ENCODE measurements at places on chromosomes 13 and 19. TPM values are rescaled to one million over a fixed set of nuclear protein-coding genes. Genes with fewer than 3 reads are reported as not detected.
A peak's percentile ranks its signal among the peaks of the same experiment; 100 is the strongest.

VSIG10L gene
- 1.4 TPM for total RNA-seq

- no peak for DNase-seq
Observed at GRCh38 chr13:94209117-94209516, 270.4 kb downstream of the DCT start.

- DNase-seq = no peak
Observed at GRCh38 chr13:113000575-113000974, 31.6 kb downstream of the MCF2L start.

- no peak for DNase-seq
Observed at GRCh38 chr13:54194233-54195024, 1165.8 kb downstream of the OLFM4 start.

FUT6 gene
- total RNA-seq = not detected

NHLRC3 gene
- 13.1 TPM for total RNA-seq

DNA sequence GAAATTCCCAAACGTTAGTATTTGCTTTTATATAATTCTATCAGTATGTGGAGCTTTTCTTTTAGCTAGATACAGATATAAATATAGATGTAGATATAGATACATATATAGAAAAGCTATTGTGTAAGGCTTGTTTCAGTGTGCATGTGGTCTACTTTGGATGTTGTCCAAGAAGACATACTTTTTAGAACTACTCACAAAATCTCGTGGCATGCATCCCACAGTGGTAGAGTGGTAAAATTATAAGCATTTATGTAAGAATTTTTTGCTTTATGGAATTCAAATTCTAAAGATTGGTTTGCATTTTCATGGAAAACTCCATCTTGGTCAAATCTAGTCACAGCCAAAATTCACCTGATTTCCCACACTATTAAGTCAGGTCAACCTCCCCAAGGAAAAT lies 880.4 kb downstream of the EFNB2 start:
- DNase-seq = no peak

DNA sequence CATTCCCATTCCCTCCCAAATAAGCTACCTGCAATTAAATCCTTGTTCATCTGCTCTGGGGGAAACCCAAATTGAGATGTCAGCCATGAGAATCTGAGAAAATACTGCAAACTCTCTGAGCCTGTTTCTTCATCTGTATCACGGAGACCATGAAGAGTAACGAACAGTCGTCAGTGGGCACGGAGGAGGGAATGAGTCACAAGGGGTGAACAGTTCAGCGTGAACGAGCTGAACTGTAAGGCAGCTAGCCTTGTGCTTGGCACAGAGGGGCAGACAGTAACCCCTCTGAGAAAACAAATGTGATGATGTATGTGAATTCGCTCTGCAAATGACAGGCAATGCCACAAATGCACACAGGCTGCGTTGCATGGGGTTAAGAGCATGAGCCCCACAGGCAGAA lies 288.7 kb downstream of the FOXO1 start:
- peak; percentile 38 for DNase-seq

ZNF260 gene
- total RNA-seq = 5.4 TPM

GRCh38 chr19:54010474-54010873 lies 19.0 kb downstream of the CACNG6 start:
- no peak for DNase-seq

RUBCNL gene
- 3.6 TPM for total RNA-seq

ANGPTL8 gene
- total RNA-seq = not detected

SCAMP4 gene
- total RNA-seq = 12.1 TPM

ZNF610 gene
- total RNA-seq = 0.64 TPM

COMP gene
- not detected for total RNA-seq

C1QTNF9B gene
- not detected for total RNA-seq

DNA sequence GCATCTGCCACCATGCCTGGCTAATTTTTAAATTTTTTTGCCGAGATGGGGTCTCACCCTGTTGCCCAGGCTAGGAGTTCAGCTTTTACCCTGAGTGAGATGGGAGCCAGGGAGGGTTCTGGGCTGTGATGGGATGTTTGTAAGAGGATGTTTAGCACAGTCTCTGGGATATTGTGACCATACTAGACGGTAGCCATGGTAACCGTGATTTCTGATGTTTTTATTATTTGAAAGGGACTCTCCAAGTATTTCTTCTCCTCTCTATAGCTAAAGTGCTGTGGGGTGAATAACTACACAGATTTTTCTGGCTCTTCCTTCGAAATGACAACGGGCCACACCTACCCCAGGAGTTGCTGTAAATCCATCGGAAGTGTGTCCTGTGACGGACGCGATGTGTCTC lies 10.4 kb downstream of the TSPAN16 start:
- no peak for DNase-seq

- peak; percentile 63 for DNase-seq
Observed at GRCh38 chr19:8158411-8159074, 9.2 kb upstream of the FBN3 start.

CCDC169 gene
- total RNA-seq = 1.0 TPM

DNA sequence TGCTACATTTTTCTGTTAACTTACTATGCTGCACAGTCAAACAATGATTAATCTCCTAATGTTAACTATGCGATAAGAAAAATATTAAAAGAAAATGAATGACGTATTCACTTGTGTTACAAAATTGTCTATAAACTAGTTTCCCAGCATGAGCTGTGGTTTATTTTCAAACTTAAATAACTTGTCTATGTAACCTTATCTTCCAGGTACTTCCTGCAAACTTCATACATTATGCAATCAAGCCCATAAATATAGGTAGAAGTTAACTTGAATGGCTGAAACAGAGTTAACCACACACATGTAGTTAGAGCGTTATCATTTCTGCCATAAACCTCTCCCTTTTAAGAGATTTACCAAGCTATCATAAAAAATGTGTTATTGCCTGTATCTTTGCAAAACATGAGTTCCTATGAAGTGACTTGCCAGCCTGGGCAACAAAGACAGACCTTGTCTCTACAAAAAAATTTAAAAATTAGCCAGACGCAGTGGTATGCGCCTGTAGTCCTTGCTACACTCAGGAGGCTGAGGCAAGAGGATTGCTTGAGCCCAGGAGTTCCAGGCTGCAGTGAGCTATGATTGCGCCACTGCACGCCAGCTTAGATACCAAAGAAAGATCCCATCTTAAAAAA lies 17.7 kb upstream of the KLF5 start:
- no peak for DNase-seq

- no peak for DNase-seq
Observed at GRCh38 chr13:81610644-81611043, 1269.7 kb upstream of the SPRY2 start.

DNA sequence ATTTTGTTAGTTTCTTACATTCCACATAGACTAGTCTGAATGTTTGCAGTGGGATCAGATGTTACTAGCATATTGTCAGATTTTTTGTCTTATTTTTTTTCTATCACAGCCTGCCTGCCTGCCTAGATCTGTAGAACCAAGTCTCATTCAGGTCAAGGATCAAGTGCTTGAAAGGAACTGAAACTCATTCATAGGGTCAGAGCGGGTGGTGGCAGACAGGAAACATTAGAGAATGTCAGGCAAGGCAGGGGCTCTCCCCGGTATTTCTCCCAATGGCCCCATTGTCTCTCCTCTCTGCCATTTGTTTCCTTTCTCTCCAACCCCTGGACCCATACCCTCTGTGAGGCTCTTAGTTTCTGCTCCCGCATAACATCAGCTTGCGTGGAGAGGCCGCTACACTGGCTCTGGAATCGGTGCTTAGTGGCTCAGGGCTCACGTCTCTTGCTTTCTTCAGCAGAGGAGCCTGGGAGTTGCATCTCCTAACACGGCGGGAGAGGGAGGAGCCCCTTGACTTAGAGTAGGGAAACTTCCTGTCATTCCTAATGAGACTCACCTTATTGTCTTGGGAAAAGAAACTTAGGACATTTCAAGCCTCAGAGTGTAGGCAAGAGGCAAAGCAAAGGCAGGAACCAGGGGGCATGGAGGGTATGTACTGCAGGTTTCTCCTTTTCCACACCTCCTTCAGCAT lies 35.6 kb upstream of the SPATA13 start:
- DNase-seq = no peak

- no peak for DNase-seq
Observed at GRCh38 chr19:7639863-7640348, 3.0 kb downstream of the STXBP2 start.

DNA sequence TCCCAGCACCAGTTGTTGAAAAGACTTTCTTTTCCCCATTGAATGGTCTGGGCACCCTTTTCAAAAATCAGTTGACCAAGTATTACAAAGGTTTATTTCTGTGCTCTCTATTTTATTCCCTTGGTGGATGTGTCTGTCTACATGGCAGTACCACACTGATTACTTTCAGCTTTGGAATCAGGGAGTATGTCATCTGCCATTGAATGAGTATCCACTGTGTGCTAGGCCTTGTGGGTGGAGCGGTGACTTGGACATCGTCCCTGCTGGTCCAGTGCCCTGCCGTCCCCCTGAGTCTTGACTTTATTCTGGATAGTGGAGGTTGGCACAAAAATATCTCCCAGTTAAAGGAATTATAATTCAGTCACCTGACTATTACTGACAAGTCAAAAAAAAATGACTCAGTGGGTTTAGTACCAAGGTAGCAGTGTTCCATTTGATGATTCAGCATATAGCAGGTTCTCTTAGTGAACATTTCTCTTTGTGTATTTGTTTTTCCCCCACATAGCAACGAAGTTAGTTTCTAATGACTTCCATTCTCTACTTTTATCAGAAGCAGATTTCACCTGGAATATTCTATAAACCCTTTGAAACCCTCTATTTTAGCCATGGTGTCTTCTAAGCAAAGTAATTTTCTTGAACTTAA lies 3.9 kb downstream of the UPF3A start:
- no peak for DNase-seq

ELSPBP1 gene
- total RNA-seq = not detected

STOML3 gene
- not detected for total RNA-seq

GRCh38 chr19:46753420-46754155 lies 7.3 kb upstream of the STRN4 start:
- peak; percentile 88 for DNase-seq

DNA sequence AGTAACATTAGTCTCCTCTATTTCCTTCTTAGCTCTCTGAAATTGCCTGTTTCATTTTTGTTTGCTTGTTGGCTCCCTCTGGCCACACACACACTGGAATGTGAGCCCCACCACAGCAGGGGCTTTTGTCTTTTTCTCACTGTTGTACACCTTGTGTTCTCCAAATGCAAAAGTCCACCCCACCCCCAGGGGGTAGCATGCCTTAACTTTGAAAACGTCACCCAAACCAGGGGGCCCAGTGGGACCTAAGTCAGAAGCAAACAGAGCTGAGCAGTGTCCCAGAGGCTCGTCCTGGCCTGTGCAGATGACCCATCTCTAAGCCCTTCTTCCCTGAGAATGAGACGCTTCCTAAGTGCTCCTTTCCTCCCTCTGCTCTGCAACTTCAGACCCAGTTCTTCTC lies 614.1 kb downstream of the UQCRFS1 start:
- no peak for DNase-seq

DNA sequence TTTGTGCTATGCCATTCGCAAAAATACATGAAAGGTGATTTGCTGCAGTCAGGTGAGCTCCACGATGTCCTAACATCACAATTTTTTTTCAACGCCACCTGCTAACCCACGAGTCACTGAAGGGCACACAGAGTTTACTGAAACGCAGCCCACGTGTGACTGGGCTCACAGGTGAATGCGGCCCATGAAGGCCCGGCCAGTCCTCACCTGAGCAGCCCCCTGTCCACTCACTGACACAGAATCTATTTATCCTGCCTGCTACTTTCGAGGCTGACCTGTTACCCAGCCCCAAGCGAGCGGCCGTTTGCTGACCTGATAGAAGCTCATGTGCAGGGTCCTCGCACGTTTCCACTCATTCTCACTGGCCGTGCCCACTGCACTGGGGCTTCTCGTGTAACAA lies 121.9 kb upstream of the SOX1 start:
- DNase-seq = no peak

DNA sequence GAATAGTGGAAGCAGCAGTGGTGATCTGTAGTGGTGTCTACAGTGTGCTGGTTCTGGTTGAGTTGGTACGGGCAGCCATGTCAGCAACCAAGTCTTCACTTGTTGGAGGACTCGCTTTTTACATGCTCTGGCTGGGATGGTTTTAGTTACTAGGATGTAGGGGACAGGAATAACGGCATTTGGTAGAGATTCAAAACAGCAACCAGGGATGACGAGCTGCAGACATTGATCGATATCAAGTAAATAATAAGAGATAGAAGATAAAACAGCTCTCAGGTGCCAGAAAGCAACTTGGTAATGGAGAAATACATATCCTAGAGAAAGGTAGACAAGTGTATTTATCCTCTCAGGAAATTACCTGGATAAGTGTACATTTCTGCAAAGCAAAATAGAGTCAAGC lies 84.3 kb downstream of the PCCA start:
- DNase-seq = no peak

- DNase-seq = peak; percentile 42
Observed at GRCh38 chr19:43763473-43763939, 8.7 kb upstream of the SMG9 start.

DNA sequence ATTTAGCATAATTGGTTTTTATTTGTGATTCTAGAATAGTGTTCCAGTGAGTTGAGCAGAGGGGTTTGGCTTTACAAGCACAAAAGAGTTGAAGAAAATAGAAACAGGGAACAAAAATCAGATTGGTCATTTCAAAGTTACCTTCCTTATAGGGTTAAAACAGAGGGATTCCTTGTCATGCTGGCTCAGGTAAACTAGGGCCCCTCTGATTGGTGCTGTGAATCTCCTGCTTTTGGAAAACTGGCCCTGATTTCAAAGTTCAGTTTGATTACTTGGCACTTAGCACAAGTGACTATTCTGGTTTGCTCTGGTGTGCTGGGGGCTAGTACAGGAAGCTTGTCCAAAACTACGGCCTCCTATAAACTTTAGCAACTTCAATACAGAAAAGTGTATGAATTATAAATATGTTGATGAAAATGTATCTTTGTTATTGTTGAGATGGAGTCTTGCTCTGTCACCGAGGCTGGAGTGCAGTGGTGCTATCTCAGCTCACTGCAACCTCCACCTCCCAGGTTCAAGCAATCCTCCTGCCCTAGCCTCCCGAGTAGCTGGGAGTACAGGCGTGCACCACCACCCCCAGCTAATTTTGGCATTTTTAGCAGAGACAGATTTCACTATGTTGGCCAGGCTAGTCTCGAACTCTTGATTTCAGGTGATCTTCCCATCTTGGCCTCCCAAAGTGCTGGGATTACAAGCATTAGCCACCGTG lies 1.9 kb upstream of the MRPS31 start:
- no peak for DNase-seq

DNA sequence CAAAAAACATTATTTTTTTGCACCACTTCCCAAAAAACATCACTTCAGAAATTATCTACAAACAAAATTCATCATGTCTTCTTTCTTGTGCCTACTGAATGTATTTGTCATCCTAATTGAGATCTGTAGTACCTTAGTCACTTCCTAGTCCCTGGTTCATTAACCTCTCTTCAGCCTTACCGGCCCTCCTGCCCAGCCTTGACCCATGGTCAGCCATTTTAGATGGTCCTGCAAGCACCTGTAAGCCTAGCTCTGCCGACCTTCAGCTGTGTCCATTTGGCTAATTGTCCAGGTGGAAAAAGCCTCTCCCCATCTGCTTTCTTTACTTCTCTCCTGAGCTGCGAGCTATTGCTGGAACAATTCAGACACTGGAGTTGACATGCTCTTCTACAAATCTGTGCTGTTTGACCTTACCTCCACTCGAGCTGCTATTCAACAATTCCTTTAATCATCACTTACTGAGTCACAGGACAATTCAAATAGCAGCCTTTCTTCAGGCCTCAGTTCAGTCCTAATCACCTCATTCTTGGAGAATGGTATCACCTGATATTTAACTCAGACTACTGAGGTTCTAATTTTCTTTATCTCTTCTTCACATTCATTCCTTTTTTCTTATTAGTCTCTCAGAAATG lies 882.5 kb downstream of the PCDH9 start:
- DNase-seq = no peak

GRCh38 chr19:16668176-16668575 lies 7.2 kb downstream of the TMEM38A start:
- no peak for DNase-seq

CRX gene
- total RNA-seq = not detected

KCNC3 gene
- total RNA-seq = 2.0 TPM

KASH5 gene
- total RNA-seq = 2.4 TPM
